ENCODE measurements at places on chromosomes 6 and 20.

- DNase-seq: peak; percentile 32
These were observed at the start of gene NINL for GRCh38 chr20:25584905-25585704. Gene NINL, minus strand, starts transcription at chr20:25585531. Its CDS starts 58,944 bp downstream, at chr20:25526587.

DNA sequence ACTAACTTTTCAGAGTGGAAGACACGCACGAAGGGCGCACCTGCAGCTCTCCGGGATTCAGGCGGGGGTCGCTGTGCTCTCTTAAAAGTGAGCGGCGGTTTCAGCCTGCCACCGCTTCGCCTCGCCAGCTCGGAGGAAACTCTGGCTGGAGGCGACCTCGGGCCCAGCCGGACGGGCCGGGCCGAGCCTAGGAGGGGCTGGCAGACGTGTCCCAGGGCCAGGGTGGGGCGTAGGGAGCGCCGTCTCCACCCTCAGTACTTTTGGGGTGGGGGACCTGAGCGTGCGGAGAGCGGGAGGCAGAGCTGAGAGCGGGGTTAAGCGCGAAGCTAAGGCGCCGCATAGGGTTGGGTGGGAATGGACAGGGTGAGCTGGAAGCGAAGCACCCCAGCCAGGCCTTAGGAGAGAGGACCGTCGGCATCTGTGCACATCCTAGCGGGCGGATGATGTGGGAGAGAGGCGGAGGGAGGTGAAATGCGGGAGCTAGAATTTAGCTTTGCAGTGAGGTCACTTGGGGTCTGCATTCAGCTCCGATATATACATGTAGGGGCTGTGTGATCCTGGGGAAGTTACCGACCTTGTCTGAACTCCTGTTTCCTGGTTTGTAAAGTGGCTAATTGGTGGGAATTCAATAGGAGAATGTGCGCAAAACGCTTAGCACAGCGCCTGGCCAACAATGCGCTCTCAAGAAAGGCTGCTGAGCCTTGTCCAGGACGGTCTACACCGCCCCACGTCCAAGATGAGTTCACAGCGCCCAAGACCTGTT is 6.5 kb upstream of the TFAP2A start:
- DNase-seq: no peak

DNA sequence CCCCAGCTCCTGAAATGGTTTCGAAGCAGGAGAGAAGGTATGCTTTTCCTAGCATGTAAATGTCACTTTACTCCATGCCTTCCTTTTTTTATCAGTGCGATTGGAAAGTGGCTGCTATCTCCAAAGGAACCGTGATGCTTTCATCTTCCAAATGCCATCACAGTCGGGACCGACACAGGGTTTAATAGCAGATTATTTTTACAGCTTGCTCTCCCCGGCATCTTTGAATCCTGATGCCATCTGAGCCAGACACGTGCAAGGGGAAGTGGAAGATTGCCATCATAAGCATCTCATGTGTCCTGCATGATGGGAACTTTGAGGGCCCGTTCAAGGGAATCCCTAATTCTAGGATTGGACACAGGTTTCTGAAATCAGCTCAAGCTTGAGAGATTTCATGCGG is 253.4 kb upstream of the KCNG1 start:
- no peak for DNase-seq

- no peak for DNase-seq
These were observed 212.0 kb downstream of the ZMYND8 start for GRCh38 chr20:47144463-47144862.

- no peak for DNase-seq
These were observed 15.0 kb downstream of the OR2B3 start for GRCh38 chr6:29071831-29072723.

GRCh38 chr6:41463062-41463930 is 82.9 kb upstream of the FOXP4 start:
- DNase-seq: no peak

GRCh38 chr20:50533061-50533460 is 22.9 kb downstream of the PTPN1 start:
- DNase-seq: no peak

DNA sequence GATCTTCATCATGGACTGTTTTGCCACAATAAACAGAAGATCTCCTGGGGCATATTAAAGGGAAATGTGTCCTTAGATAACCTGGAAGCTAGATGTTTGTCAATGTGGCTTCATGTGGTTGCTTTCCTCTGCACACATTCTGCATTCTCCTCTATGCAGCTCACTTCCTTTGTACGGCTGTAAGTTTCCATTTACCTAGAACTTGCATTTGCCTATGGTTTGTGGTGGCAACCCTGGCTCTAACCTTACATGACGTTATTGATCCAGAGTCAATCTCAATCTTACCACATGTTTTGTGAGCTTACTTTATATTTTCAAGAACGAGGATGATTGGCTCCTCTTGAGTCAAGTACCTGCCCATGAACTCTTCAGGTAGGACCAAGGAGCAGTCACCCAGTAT is 863.1 kb downstream of the MAFB start:
- no peak for DNase-seq

DNA sequence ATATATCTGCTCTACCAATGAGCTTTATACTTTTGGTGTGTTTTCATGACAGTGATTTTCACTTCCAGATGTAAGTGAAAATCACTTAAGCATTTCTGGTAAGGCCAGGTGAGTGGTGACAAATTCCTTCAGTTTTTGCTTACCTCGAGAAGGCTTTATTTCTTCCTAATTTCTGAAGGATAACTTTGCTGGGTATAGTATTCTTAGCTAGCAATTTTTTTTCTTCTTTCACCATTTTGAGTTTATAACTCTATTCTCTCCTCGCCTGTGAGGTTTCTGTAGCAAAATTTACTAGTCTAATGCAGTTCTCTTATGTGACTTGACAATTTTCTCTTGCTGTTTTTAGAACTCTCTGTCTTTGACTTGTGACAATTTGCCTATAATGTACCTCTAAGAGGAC is 7.1 kb downstream of the FHL5 start:
- no peak for DNase-seq

All from GM12892 (cell line).